SK-N-SH (cell line): ENCODE measurements at places on chromosomes 11 and 22. TPM values are rescaled to one million over a fixed set of nuclear protein-coding genes. Genes with fewer than 3 reads are reported as not detected.

GRCh38 chr11:15793043-15793996, 563.0 kb downstream of the SOX6 start:
- no peak for DNase-seq
- H3K27ac ChIP-seq = no peak overlapping the region
- H3K36me3 ChIP-seq = no peaks in the 10 kb centered on the region
- H3K4me1 ChIP-seq = no peaks in the 10 kb centered on the region
- no peaks in the 10 kb centered on the region for H3K27me3 ChIP-seq

DNA sequence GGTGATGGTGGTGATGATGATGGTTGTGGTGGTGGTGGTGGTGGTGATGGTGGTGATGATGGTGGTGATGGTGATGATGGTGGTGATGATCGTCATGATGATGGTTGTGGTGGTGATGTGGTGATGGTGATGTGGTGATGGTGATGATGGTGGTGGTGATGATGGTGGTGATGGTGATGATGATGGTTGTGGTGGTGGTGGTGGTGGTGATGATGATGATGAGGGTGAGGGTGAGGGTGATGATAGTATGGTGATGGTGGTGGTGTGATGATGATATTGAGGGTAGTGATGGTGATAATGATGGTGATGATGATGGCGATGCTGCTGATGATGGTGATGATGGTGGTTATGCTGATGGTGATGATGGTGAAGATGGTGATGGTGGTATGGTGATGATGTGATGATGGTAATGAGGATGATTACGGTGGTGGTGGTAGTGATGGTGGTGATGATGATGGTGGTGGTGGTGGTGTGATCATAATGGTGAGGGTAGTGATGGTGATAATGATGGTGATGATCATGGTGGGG, 63.8 kb downstream of the MPPED1 start:
- no peaks in the 10 kb centered on the region for H3K36me3 ChIP-seq
- H3K27me3 ChIP-seq = no peaks in the 10 kb centered on the region
- H3K27ac ChIP-seq = no peak overlapping the region
- DNase-seq = no peak
- no peaks in the 10 kb centered on the region for H3K4me1 ChIP-seq
- no peak overlapping the region for H3K4me3 ChIP-seq

DNA sequence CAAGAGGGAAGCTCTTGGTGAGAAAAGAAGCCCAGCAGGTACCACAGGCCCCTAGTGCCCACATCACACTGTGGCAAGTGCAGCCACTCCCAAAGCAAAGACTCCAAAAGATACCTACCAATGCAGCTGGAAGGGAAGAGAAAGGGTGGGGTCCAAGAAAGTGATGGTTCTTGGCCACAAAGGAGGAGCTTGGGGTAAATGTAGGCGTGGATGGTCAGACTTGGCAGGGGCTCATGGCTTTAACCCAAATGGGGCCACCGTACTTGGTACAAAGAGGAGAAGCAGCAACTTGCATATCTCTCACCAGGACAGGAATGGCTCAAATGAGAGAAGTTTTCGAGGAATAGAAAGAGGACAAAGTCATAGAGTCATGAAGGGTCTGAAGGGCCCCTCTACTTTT, 4.8 kb downstream of the MAP3K11 start:
- no peak overlapping the region for H3K27ac ChIP-seq
- no peaks in the 10 kb centered on the region for H3K27me3 ChIP-seq
- no peak overlapping the region for H3K4me3 ChIP-seq
- H3K4me1 ChIP-seq = peaks cover 25% of the 10 kb centered on the region
- H3K36me3 ChIP-seq = peaks cover 12% of the 10 kb centered on the region

P2RY2 gene
- 0.12 and 0.13 TPM in 2 replicates for polyA plus RNA-seq

- H3K4me3 ChIP-seq = no peak overlapping the region
- H3K36me3 ChIP-seq = no peaks in the 10 kb centered on the region
- H3K4me1 ChIP-seq = no peaks in the 10 kb centered on the region
- no peaks in the 10 kb centered on the region for H3K27me3 ChIP-seq
- DNase-seq = no peak
Measured at GRCh38 chr11:59403546-59403945, 22.7 kb downstream of the OR5A2 start.

DNA sequence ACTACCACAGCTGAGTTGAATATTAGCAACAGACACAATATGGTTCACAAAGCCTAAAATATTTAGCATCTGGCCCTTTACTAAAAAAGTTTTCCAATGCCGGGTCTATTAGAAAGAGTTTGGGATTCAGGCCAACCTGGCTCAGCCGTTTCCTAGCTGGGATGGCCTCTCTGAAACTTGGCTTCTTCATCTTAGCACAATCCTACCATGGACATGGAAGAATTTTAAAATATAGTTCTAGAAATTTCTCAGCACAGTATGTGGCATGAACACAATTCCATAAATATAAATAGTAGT, 103.8 kb downstream of the RRAS2 start:
- H3K27me3 ChIP-seq = no peaks in the 10 kb centered on the region
- H3K4me3 ChIP-seq = no peak overlapping the region
- no peak for DNase-seq
- no peaks in the 10 kb centered on the region for H3K4me1 ChIP-seq

C11orf21 gene
- polyA plus RNA-seq = 0.03 and 0.06 TPM in 2 replicates

CNIH2 gene
- polyA plus RNA-seq = 7.4 and 11.8 TPM in 2 replicates

FAM111B gene
- 0.94 and 1.0 TPM in 2 replicates for polyA plus RNA-seq
